Activated naive CD4-positive, alpha-beta T cell treated with anti-CD3 and anti-CD28 coated beads, Interleukin-2, amount 10 ng/mL, durations not matched to agents 7 days and 5 days (primary cell): ENCODE measurements at places on chromosomes 11 and 22.

GRCh38 chr22:31933816-31934482, 10.4 kb upstream of the YWHAH start:
- no peak for DNase-seq

DNA sequence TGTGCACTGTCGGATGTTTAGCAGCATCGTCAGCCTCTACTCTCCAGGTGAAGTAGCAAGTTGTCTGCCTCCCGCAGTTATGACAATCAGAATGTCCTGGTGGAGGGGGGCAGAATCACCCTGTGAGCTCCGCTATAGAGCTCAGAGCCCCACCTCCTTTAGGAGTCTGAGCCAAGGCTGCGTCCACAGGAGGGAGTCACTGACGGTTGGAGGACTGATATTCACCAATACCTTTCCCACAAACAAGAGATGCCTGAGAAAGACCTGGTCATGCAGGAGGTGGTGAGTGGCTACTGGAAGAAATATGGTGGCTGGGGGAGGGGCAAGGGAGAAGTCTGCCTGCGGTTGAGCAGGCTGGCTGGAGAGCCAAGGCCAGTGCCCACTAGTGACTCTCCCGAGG, 41.7 kb upstream of the ADA2 start:
- no peak for DNase-seq

DNA sequence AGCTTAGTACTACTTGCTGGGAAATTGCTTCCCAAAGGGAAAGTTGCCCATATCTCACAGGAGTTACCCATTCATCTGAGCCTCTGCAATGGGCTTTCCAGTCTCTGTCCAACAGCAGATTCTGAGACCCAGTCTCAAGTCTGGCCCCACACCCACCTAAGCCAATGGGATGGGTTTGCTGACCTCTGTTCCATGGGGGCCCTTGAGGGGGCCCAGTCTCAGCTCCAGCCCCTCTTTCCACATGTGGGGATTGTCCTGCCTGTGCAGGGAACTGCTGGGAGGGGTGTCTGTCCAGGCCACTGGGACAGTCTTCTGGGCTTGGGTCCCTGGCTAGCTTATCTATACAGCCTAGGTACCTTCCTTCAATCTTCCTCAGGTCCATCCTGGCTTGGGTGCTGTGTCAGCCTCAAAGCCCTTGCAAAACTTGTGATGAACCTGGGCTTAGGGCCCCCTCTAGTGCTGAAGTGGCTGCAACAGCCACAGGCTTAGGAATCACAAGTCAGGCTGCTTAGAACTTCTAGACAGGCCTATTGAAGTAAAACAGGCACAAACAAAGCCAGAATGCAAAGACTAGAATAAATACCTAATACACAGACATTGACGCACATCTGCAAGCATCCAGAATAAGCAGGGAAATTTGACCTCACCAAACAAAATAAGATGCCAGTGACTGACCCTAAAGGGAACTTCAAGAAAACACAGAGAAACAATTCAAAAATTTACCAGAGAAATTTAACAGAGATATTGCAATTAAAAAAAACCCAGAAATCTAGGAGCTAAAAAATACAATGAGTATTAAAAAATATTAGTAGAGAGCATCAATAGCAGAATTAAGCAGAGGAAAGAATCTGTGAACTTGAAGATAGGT, 11.7 kb upstream of the PATL1 start:
- peak; percentile 77 for DNase-seq

DNA sequence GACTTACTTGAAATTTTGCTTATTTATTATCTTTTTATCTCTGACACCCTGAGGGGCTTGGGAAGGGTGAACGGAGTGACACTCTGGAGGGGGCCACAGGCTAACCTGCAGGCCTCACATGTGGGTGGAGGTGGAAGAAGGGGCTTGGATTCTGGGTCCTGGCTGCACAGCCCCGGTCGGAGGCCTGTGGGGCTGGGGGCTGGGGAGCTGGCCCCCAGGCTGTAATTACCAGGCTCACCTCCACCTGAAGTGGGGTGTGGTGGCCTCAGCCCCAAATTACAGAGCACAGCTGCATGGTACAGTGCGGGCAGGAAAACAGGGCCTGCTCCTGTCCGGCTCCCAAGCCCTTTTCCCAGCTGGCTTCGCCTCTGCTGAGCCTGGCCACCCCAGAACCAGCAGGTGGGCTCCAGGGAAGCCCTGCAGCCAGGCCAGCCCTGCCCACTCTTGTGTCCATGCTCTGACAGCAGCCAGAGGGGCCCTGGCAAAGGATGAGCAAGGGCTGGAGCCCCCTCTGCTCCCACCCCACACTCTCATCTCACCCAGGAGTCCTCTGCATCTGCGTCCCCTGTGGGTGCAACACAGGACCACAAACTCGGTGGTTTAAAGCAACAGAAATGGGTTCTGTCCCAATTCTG, 48.0 kb downstream of the IGF2 start:
- no peak for DNase-seq

- no peak for DNase-seq
Observed at GRCh38 chr11:36702330-36703054, 104.5 kb upstream of the RAG2 start.
